ENCODE measurements at places on chromosomes 7 and 10. TPM values are rescaled to one million over a fixed set of nuclear protein-coding genes. Genes with fewer than 3 reads are reported as not detected.

The TAF5 gene
- 10.0 TPM for total RNA-seq

The PLEKHA8 gene
- total RNA-seq = 46.0 TPM

The CALML3 gene
- not detected for total RNA-seq

The ASB10 gene
- not detected for total RNA-seq

The HTRA1 gene
- 12.9 TPM for total RNA-seq

The NSUN6 gene
- total RNA-seq = 10.6 TPM

The TAS2R41 gene
- not detected for total RNA-seq

The UCN3 gene
- total RNA-seq = 3.4 TPM

The ASAH2B gene
- total RNA-seq = 3.7 TPM

The SDK1 gene
- 17.8 TPM for total RNA-seq

The SPACDR gene
- 1.4 TPM for total RNA-seq

The WNT2 gene
- 2.8 TPM for total RNA-seq

The PITX3 gene
- not detected for total RNA-seq

The TCAF2 gene
- 3.5 TPM for total RNA-seq

The EBF3 gene
- 26.1 TPM for total RNA-seq

The NUTM2D gene
- 9.9 TPM for total RNA-seq

The ZNF425 gene
- 7.0 TPM for total RNA-seq

The MMS19 gene
- 94.8 TPM for total RNA-seq

The CCDC3 gene
- 17.6 TPM for total RNA-seq

The GRID2IP gene
- total RNA-seq = 1.6 TPM

The C10orf62 gene
- total RNA-seq = 0.34 TPM

The ANKRD61 gene
- total RNA-seq = 0.31 TPM

The TDRD1 gene
- total RNA-seq = not detected

The MUC3A gene
- total RNA-seq = 23.5 TPM

The PDK4 gene
- 11.7 TPM for total RNA-seq

The CPEB3 gene
- total RNA-seq = 3.7 TPM

The CHST15 gene
- total RNA-seq = 56.2 TPM

The STRIP2 gene
- total RNA-seq = 1.00 TPM

The SH2D4B gene
- total RNA-seq = 0.07 TPM

The CPVL gene
- total RNA-seq = 30.2 TPM

The AMPH gene
- 2.0 TPM for total RNA-seq

The CACNB2 gene
- total RNA-seq = 4.9 TPM

The SPDYE11 gene
- total RNA-seq = not detected

The LDB3 gene
- 0.85 TPM for total RNA-seq

The PTER gene
- total RNA-seq = 7.9 TPM

The SLC13A1 gene
- 0.07 TPM for total RNA-seq

The GPC2 gene
- total RNA-seq = 53.3 TPM

The DENND10 gene
- total RNA-seq = 39.4 TPM

The CACNA2D1 gene
- 21.5 TPM for total RNA-seq

The RUFY2 gene
- 21.3 TPM for total RNA-seq

The RET gene
- total RNA-seq = 8.2 TPM

The GFRA1 gene
- 45.6 TPM for total RNA-seq

The SH2B2 gene
- total RNA-seq = 9.5 TPM

The PRLHR gene
- total RNA-seq = 2.6 TPM

The ZNF33A gene
- 31.5 TPM for total RNA-seq

The IFIT2 gene
- total RNA-seq = 1.4 TPM

The ELFN1 gene
- total RNA-seq = 5.8 TPM

The GPRIN2 gene
- total RNA-seq = 4.4 TPM

The SPDYE9 gene
- total RNA-seq = not detected

The SFXN2 gene
- 27.8 TPM for total RNA-seq

The MRLN gene
- total RNA-seq = 0.75 TPM
